Bone marrow (tissue), 2 donors: ENCODE measurements at places on chromosomes 3 and 15.

DNA sequence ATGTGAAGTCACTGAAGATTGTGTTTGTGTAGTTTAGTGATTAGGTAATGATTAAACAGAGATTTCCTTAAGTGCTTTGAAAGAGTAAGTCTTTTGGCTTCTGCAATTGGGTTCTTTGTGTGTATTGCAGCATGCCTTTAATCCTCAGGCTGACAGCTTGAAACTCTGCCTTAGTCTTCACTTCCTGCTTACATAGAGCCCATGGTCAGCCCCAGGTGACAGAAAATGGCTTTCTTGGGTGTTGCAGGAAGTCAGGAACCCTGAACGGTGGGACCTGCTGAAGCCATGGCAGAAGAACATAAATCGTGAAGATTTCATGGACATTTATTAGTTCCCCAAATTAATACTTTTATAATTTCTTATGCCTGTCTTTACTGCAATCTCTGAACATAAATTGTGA is 61.3 kb downstream of the KBTBD8 start:
- DNase-seq: no peak

- DNase-seq: no peak
These were observed 99.7 kb downstream of the TIGIT start for GRCh38 chr3:114393367-114394072.

DNA sequence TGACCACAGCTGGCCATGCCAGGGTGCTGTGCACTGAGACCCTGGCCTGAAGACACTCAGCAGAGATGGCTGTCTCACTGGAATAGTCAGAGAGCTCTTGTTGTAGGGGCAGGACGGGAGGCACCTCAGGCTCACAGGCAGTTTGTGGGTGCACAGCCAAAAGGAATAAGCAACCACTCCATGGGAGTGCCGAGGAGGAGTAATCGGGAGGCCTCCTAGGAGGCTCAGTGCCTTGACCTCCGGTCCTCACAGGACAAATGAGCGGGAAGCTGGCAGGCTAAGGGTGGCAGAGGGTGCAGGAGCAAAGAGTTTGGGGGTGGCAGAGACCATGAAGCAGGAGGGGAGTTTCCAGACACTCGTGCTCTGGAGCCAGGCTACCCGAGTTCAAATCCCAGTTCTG is 81.7 kb downstream of the SMAD6 start:
- no peak for DNase-seq

DNA sequence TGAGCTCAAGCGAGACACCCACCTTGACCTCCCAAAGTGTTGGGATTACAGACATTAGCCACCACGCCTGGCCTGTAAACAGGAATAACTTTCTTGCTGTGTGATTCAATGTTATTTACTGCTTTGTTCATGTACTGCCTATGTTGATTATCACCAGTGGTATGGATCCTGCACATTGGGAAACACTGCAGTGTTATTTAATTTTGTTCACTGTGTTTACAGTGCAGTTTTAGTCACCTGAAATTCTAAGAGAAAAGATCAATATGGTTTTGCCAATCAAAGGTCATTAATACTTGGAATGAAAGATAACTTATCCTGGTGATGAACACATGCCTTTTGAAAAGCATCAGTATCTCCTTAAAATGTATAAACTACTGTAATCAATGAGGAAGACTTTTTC is 8.6 kb upstream of the GABPB1 start:
- no peak for DNase-seq

DNA sequence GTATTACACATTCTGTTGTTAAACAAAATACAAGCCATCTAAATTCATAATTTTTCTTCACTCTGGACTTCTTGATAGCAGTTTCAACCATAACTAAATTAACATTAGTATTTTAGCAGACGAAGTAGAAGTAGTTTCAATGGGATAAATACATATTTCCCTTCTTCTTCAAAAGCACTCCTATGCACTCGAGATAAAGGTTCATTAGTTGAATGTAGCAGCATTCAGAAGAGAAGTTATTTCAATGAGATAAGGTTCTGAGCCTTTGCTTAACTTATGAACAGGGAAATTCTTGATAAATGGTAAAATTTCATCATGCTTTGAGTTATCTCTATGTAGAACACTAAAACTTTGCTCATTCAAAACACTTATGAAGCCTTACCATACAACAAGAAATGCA is 11.8 kb downstream of the TM4SF18 start:
- no peak for DNase-seq

- no peak for DNase-seq
These were observed 387.1 kb upstream of the NECTIN3 start for GRCh38 chr3:110684466-110684865.

DNA sequence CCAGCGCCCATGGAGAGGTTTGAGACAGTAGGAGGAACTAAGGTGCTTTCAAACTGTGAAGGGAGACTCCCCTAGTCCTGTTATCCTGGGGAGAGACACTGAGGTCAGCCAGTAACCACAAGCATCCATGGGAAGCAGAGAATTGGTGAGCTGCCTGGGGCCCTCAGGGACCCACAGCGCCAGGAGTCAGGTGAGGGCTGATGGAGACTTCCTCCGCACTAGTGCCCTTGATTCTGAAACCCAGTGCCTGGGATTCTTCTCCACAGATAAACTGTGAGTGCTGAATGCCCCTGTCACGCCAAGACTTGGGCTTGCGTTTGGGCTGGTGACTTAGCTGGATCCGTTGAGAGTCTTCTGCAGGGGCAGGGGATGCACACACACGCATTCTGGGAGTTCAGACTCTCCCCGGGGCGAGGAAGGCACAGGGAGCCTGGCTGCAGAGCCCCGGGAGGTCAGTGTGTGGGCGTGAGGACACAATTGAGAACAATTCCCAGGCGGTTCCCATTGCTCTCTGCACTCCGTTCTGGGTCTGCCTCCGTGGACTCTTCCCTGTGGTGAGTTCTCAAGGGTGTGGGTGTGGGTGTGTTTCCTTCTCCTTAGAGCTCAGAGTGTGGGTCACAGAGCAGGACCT is 37.9 kb upstream of the SLCO2A1 start:
- DNase-seq: no peak

- DNase-seq: no peak
These were observed 19.0 kb upstream of the CHCHD6 start for GRCh38 chr3:126685021-126685420.

GRCh38 chr15:99174567-99175395 is 69.9 kb downstream of the SYNM start:
- no peak for DNase-seq

- no peak for DNase-seq
These were observed 839.0 kb downstream of the TUSC7 start for GRCh38 chr3:117548600-117548999.

- no peak for DNase-seq
These were observed 5.5 kb upstream of the GP5 start for GRCh38 chr3:194404365-194405140.

GRCh38 chr15:60788692-60789103 is 309.8 kb upstream of the ICE2 start:
- DNase-seq: no peak

DNA sequence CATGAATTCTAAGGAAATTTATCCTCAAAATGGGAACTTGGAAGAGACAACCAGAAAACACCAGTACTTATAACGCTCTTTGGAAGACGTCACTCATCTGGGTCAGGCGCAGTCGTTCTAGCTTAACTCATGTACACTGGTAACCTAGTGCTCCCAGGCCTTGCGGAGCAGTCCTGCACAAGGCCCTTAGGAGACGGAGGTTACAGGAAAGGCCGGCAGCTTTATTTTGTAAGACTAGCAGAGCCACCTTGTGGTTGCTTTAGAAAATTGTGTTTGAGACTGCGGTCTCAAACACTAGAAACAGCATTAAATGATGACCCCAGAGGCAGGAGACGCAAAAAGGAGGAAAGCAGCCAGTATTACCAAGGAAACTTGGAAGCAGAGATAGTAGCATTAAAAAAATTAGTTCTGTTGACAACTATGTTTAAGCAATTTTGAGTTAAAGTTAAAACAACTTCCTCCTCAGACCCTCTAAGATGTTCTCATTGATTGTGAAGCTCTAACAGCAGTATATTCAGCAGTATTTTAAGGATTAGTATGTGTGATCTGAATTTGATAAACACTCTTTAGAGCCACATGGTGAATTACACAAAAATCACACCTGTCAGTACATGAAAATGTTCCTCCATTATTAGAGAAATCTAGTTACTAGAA is 141.9 kb upstream of the C2CD4B start:
- DNase-seq: no peak

- no peak for DNase-seq
These were observed 7.4 kb downstream of the NBEAL2 start for GRCh38 chr3:46986782-46987310.

DNA sequence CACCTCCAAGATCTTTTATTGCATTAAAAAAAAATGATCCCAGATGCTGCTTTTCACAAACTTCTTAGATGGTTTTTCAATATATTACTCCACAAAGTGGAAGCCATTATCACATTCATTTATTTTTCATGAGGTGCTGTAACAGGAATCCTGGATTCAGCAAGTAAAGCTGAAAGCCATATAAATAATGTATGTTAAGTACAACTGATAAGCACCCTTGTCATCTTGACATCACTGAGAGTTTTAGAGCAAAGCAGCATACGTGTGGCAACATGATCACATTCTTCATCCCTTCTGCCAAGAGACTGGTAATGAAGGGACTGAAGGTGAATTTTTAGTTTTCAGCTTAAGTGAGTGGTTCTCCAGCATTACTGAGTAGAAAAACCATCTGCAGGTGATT is 44.9 kb upstream of the LRRFIP2 start:
- no peak for DNase-seq

GRCh38 chr3:188749010-188749617 is 422.7 kb upstream of the TPRG1 start:
- DNase-seq: peak; percentile 8

DNA sequence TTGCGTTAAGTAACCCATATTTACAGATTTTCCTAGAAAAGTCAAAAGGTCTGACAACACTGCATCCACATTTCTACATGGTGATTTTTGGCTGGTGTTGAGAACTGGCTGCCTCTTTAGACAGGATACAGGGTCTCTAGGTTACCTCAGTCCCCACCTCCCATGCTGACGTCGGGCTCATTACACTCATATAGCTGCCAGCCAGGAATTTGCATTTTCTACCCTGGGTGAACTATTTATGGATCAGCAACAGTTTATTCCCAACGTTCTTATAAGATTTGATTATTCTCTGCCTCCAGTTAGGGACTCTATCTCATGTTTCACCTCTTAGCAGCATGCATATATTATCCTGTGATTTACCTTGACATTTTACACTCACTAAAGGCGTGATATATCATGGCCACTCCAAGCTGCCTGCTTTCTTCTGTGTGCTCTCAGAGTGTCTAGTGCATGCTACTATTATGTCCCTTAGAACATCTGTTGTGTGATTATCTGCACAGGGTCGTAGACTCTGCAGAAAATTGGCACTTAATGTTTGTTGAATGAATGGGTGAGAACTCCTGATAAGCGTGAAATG is 49.0 kb downstream of the CLDN11 start:
- DNase-seq: no peak

GRCh38 chr3:71266875-71267274 is 316.7 kb downstream of the FOXP1 start:
- no peak for DNase-seq

GRCh38 chr15:78264304-78265136 is at the start of gene DNAJA4:
Gene DNAJA4 (plus strand): TSS chr15:78264562. CDS start chr15:78264764, 202 bp downstream.
- peak; percentile 59 for DNase-seq

- peak; percentile 4 for DNase-seq
These were observed 6.5 kb upstream of the TM4SF18 start for GRCh38 chr3:149339931-149340309.

DNA sequence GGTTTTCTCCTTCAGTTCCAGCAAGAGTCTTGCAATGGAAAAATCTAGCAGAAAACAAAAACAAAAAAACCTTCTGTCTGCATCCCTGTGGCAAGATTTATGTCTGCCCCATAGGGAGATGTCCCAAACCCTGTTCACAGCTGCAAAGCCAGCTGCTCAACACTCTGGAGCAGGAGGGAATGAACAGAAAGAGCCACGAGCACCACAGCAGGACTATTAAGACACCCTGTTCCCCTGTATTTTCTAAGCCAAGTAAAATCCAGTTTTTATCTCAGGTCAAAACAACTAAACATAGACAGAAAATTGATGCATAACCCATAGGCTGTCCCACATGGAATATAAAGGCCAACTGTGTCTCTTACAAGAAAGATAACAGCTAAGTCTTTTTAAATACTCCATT is 357.9 kb downstream of the LSAMP start:
- no peak for DNase-seq

GRCh38 chr3:169658311-169658931 is 5.1 kb downstream of the MECOM start:
- no peak for DNase-seq

- peak; percentile 59 for DNase-seq
These were observed 175.4 kb downstream of the MBNL1 start for GRCh38 chr3:152444029-152444641.
